Upper lobe of right lung (tissue), 1 donor: ENCODE measurements at places on chromosomes 12 and 14. TPM values are rescaled to one million over a fixed set of nuclear protein-coding genes. Genes with fewer than 3 reads are reported as not detected.

MFAP5 gene
- total RNA-seq = 2.8 TPM

LTBP2 gene
- 117 TPM for total RNA-seq

PDE3A gene
- total RNA-seq = 8.4 TPM

CPNE6 gene
- total RNA-seq = not detected

SARNP gene
- total RNA-seq = 43.6 TPM

TMEM132C gene
- 0.64 TPM for total RNA-seq

OTUB2 gene
- total RNA-seq = 1.0 TPM

ADCY6 gene
- total RNA-seq = 42.9 TPM

SMIM41 gene
- total RNA-seq = 6.1 TPM

CLEC14A gene
- 87.6 TPM for total RNA-seq

INSM2 gene
- total RNA-seq = not detected

TAS2R8 gene
- not detected for total RNA-seq

LRRC43 gene
- total RNA-seq = not detected

GRCh38 chr12:116922194-116922897, 11.6 kb downstream of the FBXW8 start:
- DNase-seq = no peak
- no peak overlapping the region for H3K27ac ChIP-seq
- H3K4me1 ChIP-seq = no peaks in the 10 kb centered on the region
- no peak overlapping the region for H3K4me3 ChIP-seq
- no peaks in the 10 kb centered on the region for H3K36me3 ChIP-seq

- peak; percentile 89 for DNase-seq
- H3K27me3 ChIP-seq = no peaks in the 10 kb centered on the region
- no peaks in the 10 kb centered on the region for H3K36me3 ChIP-seq
- H3K4me3 ChIP-seq = no peak overlapping the region
- H3K27ac ChIP-seq = no peak overlapping the region
Observed at GRCh38 chr12:107607464-107608392, 77.9 kb upstream of the PWP1 start.

DNA sequence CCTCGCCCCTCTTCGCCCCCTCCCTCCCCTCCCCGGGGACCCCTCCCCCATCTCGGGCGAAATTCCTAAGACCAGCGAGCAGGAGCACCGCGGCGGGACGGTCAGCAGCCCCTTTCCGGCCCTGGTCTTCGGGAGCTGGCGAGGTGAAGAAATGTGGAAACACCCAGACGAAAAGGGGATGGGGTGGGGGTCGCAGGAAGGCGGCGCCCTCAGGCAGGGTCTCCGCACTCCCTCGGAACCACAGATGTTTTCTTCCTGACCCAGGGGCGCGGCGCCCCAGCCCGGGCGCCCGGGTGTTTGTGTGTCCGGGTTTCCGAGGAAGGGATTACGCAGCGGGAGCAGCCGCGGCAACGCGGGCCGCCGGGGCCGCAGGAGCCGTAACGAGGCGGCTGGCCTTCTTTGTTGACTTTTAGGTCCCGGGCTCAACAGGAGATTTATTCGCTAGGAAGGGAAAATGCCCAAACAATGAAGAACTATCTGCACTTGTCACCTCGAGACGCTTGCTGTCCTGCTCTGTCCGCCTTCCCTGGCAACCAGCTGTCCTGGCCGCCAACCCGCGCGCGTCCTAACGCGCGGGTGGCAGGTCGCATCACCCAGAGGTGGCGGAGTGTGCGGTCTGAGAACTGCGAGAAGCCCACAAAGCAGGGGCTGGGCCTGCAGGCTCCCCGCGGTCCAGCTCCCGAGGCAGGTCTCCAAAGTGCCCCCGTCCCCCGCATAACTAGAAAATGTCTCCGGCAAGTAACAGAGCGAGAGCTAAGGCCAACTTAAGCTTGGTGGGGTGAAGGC, 7.0 kb downstream of the FOXA1 start:
- no peaks in the 10 kb centered on the region for H3K36me3 ChIP-seq
- peak overlapping the region; percentile 54 for H3K4me3 ChIP-seq
- peak overlapping the region; percentile 90 for H3K27ac ChIP-seq
- no peaks in the 10 kb centered on the region for H3K4me1 ChIP-seq
- peaks cover 88% of the 10 kb centered on the region for H3K27me3 ChIP-seq

DNA sequence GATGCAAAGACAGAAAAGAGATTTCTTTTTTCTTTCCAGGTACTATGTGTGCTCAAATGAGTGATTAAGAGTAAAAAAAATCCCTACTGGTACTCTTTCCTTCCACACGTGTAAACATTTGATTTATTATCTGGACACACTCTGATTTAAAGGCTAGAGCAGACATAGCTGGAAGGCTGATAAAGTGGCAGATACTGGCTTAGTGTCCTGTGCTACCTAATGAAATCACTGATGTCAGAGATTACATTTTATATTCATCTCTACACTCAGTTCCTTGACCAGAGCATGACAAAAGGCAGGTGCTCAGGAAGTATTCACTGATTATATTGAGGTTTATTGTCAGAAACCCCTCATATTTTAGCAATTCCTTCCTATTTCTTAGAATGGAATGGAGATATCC, 136.6 kb upstream of the SLC38A2 start:
- H3K36me3 ChIP-seq = no peaks in the 10 kb centered on the region
- no peak overlapping the region for H3K4me3 ChIP-seq
- no peaks in the 10 kb centered on the region for H3K4me1 ChIP-seq
- no peak for DNase-seq
- no peak overlapping the region for H3K27ac ChIP-seq

- H3K4me1 ChIP-seq = no peaks in the 10 kb centered on the region
- no peaks in the 10 kb centered on the region for H3K27me3 ChIP-seq
- no peak overlapping the region for H3K4me3 ChIP-seq
- no peak for DNase-seq
- H3K27ac ChIP-seq = no peak overlapping the region
Observed at GRCh38 chr12:113955109-113955970, 10.8 kb downstream of the RBM19 start.

- H3K27me3 ChIP-seq = no peaks in the 10 kb centered on the region
- no peak overlapping the region for H3K27ac ChIP-seq
- no peak overlapping the region for H3K4me3 ChIP-seq
- H3K4me1 ChIP-seq = peaks cover 10% of the 10 kb centered on the region
Observed at GRCh38 chr14:61749867-61750266, 12.4 kb upstream of the SNAPC1 start.

DNA sequence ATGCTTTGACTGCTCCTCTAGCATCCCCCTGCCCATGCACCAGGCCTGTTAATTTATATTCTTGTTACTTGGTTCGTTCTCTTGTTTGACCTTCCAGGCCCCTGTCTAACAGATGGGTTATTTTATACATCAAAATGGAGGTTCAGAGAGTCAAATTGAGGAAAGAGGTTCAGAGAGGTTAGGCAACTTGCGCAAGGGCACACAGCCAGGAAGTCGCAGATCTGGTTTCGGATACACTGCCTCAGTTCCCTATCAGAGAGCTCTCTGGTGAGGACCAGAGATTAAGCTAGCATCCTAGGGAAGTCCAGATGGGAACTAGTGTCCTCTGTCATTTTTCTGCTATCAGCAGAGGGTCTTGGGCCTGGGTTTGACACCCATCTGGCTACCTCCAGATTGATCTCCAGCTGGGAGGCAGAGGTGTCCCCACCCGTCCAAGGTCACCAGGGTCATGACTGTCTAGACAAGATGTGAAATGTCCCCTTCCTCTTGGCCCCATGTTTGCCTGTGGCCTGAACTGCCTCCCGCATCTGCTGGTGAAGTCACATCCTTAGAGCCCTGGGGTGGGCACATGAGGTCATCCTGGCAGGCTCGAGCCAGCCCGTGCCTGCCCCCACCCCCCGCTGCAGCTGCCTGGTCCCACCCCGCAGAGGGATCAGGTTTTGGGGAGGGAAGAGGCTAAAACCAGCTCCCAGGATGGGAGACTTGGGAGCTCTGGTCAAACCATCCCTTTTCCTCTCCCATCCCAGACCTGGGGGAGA, 84.3 kb upstream of the NCOR2 start:
- H3K36me3 ChIP-seq = no peaks in the 10 kb centered on the region
- peaks cover 21% of the 10 kb centered on the region for H3K4me1 ChIP-seq
- H3K27me3 ChIP-seq = no peaks in the 10 kb centered on the region
- no peak overlapping the region for H3K4me3 ChIP-seq

GRCh38 chr12:100793182-100793581, 1.4 kb upstream of the ANO4 start:
- DNase-seq = no peak
- no peaks in the 10 kb centered on the region for H3K36me3 ChIP-seq
- H3K4me1 ChIP-seq = no peaks in the 10 kb centered on the region
- no peak overlapping the region for H3K4me3 ChIP-seq
- no peaks in the 10 kb centered on the region for H3K27me3 ChIP-seq
- H3K27ac ChIP-seq = no peak overlapping the region

- H3K4me3 ChIP-seq = no peak overlapping the region
- H3K36me3 ChIP-seq = no peaks in the 10 kb centered on the region
- no peaks in the 10 kb centered on the region for H3K27me3 ChIP-seq
- H3K4me1 ChIP-seq = no peaks in the 10 kb centered on the region
Observed at GRCh38 chr12:74963867-74964331, 245.7 kb downstream of the KCNC2 start.

- H3K27me3 ChIP-seq = no peaks in the 10 kb centered on the region
- peaks cover 11% of the 10 kb centered on the region for H3K4me1 ChIP-seq
- H3K4me3 ChIP-seq = no peak overlapping the region
- H3K27ac ChIP-seq = no peak overlapping the region
- peak; percentile 51 for DNase-seq
- H3K36me3 ChIP-seq = no peaks in the 10 kb centered on the region
Observed at GRCh38 chr12:49941556-49942511, 8.7 kb upstream of the AQP2 start.

DNA sequence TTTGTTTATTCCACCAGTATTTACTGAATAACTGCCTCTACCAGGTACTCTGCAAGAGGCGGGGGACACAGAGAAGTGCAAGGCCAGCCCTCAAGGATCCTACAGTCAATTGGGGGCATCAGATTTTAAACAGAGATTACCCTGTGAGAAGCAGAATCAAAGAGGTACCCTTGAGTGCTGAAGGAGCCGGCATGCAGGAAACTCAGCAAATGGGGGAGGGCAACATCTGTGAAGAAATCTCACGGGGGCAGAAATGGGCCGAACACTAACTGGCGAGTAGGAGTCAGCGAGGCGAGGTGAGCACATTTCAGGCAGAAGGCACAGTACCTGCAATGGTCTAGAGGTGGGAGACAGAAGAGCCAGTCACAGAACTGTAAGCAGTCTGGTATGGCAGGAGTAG, 9.0 kb downstream of the GALNT6 start:
- no peak for DNase-seq
- H3K4me1 ChIP-seq = no peaks in the 10 kb centered on the region
- H3K4me3 ChIP-seq = no peak overlapping the region
- no peak overlapping the region for H3K27ac ChIP-seq
- H3K36me3 ChIP-seq = no peaks in the 10 kb centered on the region

DNA sequence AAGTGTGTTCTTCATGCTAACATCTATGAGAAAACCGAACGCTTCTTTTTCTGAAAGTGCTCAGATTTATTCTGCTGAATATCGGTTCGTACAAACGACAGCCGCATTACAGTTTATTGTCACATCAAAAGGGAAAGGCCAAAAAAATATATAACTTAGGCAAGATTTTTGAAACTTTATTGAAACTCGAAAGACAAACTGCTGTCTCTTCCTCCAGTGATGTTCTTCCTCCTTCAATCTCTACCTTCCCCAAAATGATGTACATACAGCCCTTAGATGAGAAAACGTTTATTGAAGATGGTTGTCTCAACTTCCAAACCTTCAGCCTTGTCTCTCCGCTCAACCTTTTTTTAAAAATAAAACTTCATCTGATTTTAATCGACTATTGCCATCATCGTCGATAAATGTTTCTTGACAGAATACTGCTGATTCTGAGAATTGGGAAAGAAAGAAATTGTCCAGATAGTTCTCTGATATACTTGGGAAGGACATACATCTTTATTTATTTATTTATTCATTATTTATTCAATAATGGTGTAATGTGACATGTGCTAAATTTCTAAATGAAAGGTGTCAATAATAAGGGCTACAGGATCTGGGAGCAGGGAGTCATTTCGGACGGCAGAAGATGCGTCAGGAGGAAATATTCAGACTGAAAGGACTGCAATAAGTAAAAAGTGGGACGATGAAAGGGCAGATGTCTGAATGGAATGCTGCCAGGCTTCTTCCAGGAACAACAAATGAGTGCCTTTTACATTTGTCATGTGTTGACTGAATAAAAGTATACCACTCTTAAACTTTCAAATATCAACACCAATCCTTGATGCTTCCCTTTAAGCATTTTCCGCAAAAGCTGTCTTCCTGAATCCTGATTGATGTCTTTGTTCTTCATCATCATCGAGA, 817 bp upstream of the MDM1 start:
- no peak for DNase-seq
- H3K4me3 ChIP-seq = peak overlapping the region; percentile 83
- H3K27ac ChIP-seq = peak overlapping the region; percentile 70
- no peaks in the 10 kb centered on the region for H3K27me3 ChIP-seq
- no peaks in the 10 kb centered on the region for H3K36me3 ChIP-seq

GRCh38 chr14:42421377-42422078, 814.9 kb downstream of the LRFN5 start:
- H3K36me3 ChIP-seq = no peaks in the 10 kb centered on the region
- H3K4me3 ChIP-seq = no peak overlapping the region
- no peaks in the 10 kb centered on the region for H3K27me3 ChIP-seq
- no peaks in the 10 kb centered on the region for H3K4me1 ChIP-seq
- no peak overlapping the region for H3K27ac ChIP-seq

- H3K4me3 ChIP-seq = no peak overlapping the region
- H3K27ac ChIP-seq = no peak overlapping the region
- DNase-seq = no peak
- H3K36me3 ChIP-seq = no peaks in the 10 kb centered on the region
- H3K4me1 ChIP-seq = no peaks in the 10 kb centered on the region
Observed at GRCh38 chr14:87321548-87321947, 671.4 kb downstream of the GALC start.

DNA sequence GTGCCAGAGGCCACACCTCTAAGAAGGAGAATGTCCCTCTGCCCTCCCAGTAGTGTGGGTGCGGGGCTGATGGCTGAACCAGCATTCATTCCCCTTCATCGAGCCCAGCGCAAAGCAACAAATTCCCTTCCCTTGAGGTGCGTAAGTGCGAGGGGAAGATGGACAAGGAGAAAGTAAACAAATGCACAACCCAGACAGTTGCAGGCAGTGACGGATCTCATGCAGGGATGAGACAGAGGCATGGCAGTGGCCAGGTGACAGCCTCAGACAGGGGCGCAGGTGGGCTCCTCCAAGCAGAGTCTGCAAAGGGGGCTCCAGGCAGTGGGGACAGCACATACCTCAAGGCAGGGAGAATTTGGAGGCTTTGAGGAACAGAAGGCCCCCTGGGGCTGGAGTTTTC, 2.3 kb upstream of the MYL2 start:
- no peak overlapping the region for H3K4me3 ChIP-seq
- no peak overlapping the region for H3K27ac ChIP-seq
- DNase-seq = no peak
- H3K27me3 ChIP-seq = peaks cover 8% of the 10 kb centered on the region
- no peaks in the 10 kb centered on the region for H3K36me3 ChIP-seq

- no peak overlapping the region for H3K27ac ChIP-seq
- no peak overlapping the region for H3K4me3 ChIP-seq
- H3K4me1 ChIP-seq = peaks cover 3% of the 10 kb centered on the region
- no peak for DNase-seq
- no peaks in the 10 kb centered on the region for H3K27me3 ChIP-seq
- no peaks in the 10 kb centered on the region for H3K36me3 ChIP-seq
Observed at GRCh38 chr14:38285962-38286361, 30.1 kb upstream of the CLEC14A start.

DNA sequence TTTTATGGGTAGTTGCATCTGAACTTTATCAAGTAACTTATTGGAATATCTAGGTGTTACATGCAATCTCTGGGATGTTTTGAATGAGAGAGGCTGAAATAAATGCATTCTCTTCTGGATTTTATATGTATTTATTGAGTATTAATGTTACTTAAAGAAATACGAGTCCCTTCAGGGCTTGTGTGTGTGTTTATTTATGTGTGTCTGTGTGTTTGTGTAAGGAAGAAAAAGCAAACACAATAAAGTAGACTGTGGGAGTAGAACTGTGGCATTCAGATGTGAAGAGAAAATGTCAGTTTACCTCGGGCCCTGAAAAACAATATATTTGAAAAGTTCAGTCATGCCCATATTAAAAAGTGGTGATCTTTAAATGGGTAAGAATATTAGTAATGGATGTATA, 250.5 kb downstream of the RPL10L start:
- no peak for DNase-seq
- no peak overlapping the region for H3K4me3 ChIP-seq
- H3K36me3 ChIP-seq = no peaks in the 10 kb centered on the region
